ENCODE measurements at places on chromosomes 4 and X.

DNA sequence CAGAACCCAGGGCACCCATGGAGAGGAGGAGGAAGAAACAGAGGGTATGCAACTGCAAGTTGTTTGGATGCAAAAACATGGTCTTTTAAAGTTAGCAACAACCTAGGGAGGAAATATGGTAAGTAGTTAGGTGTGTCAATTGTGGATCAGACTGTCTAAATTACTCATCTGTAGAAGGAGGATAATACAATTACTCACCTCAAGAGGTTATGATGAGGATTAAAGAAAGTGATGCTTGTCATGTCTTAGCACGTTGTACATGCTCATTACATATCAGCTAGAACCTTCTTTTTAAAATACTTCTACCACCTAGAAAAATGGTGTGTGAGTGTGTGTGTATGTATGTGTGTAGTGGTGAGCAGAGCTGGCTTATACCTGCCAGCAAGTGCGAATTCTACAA is 2.3 kb upstream of the C1QTNF7 start:
- DNase-seq = no peak

- no peak for DNase-seq
Measured at GRCh38 chr4:54550395-54551171, 107.2 kb upstream of the KIT start.

DNA sequence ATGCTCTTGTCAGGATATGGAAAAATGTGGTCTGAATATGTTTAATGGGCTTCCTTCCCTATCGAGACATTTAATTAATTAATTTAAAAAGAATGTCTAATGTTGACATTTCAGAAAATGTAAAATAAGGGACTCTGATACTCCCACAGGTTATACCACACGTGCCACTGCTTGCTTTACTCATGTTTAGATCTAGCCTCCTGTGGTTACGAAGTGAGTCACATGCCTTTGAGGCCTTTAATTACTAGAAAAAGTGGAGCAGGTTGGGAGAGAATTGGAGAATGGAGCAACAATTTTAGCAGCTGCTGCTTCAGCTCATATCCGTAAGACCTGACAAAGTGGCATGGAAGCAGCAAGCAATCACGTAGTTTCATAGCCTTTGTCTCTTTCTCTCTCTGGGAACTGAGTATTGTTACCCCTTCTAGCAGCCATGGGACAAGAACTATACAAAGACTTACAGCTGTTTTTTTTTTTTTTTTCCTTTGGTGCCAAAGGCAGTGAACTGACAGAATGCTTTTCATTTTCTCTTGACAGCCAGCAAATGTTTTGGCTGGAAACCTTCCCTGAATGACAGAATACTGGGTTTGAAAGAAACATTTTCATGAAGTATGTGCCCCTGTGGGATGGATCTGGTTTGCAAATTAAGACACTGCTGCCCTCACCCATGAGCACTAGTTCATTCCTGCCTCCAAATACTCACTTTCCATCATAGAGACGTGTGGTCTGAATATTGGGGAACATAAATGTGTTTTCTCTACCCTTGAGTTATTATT is 355.1 kb upstream of the PABPC5 start:
- DNase-seq = no peak

DNA sequence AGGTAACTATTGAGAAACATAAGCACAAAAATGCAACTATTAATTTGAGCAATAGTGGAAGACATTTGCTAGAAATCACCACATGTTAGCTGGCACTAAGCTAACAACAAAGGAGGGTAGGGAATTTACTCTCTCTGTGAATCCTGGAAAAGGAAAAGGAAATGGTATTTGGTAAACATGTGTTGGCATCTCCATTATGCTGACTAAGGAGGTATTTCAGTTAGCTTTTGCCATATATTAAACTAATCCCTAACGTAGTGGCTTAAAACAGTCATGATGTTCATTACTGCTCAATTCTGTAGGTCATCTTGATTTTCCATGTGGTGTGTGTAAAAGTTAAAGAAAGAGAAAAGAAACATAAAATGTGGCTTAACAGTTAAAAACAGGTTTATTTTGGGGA is 1686.5 kb upstream of the PCDH7 start:
- DNase-seq = no peak

- DNase-seq = no peak
Measured at GRCh38 chr4:88177983-88178625, 19.7 kb upstream of the ABCG2 start.

DNA sequence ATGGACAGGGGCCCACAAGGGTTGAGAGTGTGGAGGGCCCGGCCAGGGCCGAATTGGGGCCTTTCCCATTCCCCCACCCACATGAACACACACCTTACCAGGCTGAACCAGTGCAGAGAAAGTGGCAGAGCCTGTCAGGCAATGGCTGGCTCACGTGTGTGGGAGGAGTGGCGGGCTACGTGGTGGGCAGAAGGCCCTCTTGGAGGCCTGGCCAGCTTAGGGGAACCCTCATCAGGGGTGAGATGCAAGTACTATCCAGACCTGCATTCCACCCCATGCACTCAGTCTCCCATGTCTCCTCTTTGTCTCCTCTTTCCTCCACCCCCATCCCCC is 965 bp downstream of the TCEAL4 start:
- DNase-seq = no peak

- no peak for DNase-seq
Measured at GRCh38 chrX:103941201-103941975, 21.0 kb upstream of the TMSB15B start.

- no peak for DNase-seq
Measured at GRCh38 chr4:138202686-138203085, 39.5 kb downstream of the SLC7A11 start.

DNA sequence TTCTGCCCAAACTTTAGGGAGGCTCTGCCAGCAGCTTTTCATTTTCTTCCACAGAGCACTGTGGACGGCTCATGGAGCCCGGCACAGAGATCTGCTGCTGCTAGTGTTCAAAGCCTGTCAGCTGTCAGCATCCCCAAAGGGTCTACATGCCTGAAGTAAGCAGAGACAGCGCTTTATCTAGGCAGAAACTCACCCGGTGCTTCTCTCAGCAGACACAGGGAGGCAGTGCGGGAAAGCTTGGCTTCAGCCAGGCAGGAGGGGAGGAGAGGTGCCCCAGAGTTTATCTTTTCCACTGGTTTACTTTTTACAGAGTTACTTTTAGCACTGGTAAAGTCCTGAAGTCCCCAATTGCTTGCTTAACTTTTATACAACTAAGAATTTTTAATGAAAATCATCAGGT is 339.3 kb downstream of the NKX6-1 start:
- peak; percentile 32 for DNase-seq

GRCh38 chrX:1144293-1144692 is 68.2 kb downstream of the CRLF2 start:
- DNase-seq = no peak

DNA sequence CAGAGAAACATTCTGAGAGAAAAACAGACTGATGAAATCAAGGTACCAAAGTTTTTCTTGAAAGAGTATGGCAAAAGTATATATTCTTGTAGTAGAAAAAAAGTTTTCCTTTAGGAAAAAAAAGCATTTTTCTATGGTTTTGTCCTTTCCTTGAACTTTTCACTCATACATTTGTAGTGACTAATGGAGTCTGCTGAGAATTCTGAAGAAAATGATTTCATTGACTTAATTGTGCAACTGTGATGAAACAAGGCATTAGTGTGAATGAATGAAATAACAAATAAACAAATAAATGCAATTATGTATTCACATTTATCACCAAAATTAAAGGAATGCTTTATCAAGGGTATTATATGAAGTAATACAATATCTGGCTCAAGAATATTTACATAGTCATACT is 5.7 kb downstream of the CSN1S1 start:
- DNase-seq = no peak

GRCh38 chr4:76754439-76754838 is 143.5 kb downstream of the SOWAHB start:
- DNase-seq = no peak

DNA sequence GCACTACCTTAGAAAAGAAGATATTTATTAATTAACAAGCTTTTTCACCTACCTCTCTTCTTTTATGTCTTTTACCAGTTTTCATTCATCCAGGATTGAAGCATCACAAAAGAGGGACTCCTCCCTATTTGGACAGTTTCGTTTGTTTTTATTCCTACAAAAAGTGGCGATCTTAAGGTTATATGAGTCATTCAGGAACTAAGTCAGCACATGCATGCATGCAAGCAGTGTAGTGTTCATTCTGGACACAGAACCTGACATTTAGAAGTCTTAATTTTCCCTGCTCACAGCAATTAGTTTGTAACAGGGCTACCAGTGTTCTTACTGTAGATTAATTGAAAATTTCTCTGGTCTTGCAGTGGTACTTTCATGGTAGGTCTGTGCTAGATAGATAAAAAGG is 47.9 kb upstream of the QRFPR start:
- no peak for DNase-seq

GRCh38 chr4:17336524-17336961 is 175.3 kb downstream of the QDPR start:
- DNase-seq = no peak

- no peak for DNase-seq
Measured at GRCh38 chr4:144709793-144710525, 64.0 kb downstream of the HHIP start.

DNA sequence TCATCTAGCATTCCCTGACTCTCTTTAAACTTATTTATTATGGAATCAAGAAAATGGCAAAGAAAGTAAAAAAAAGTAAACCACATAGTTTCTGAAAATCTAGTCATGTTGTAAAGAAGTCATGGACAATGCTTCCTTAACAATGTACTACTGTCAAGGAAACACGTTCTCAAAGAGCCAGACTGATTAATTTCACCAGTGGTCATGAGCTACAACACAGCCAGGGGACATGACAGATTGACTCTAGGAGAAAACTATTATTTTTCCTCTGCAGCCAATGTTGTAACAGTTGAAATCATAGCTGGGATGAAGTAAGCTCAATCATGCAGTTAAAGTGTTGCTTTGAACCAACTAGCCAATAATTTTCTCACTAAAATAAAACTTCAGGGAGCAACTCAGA is 109.2 kb downstream of the MAPK10 start:
- DNase-seq = no peak

- DNase-seq = no peak
Measured at GRCh38 chr4:1572964-1573720, 111.0 kb downstream of the FAM53A start.

- no peak for DNase-seq
Measured at GRCh38 chr4:122980860-122981259, 58.5 kb upstream of the NUDT6 start.

- no peak for DNase-seq
Measured at GRCh38 chr4:20127626-20128025, 124.1 kb upstream of the SLIT2 start.

DNA sequence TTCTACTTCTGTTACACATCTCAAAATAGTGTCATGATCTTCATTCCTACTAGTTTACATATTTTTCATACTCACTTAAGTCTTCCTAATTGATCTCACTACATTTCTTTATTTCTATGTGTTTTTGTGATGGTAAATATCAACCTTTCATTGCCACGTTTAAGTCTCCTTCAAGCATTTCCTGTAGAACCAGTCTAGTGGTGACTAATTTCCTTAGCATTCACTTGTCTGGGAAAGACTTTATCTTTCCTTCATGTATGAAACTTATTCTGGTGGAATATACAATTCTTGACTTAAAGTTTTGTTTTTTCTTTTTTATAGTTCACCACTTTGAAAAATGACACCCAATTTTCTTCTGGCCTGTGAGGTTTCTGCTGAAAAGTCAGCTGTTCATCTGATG is 181.4 kb upstream of the NEIL3 start:
- no peak for DNase-seq

- DNase-seq = no peak
Measured at GRCh38 chrX:101397779-101398178, 7.0 kb downstream of the RPL36A start.

GRCh38 chrX:97050392-97050791 is 166.7 kb downstream of the RPA4 start:
- no peak for DNase-seq

- DNase-seq = no peak
Measured at GRCh38 chr4:188232428-188232827, 93.2 kb downstream of the TRIML1 start.

GRCh38 chrX:95071621-95072020 is 1397.6 kb downstream of the FAM133A start:
- no peak for DNase-seq

GRCh38 chr4:38193236-38193863 is 233.2 kb downstream of the PTTG2 start:
- DNase-seq = no peak

GRCh38 chr4:95183656-95184408 is 364.9 kb downstream of the UNC5C start:
- DNase-seq = no peak

- no peak for DNase-seq
Measured at GRCh38 chr4:115293093-115293462, 179.7 kb upstream of the NDST4 start.

DNA sequence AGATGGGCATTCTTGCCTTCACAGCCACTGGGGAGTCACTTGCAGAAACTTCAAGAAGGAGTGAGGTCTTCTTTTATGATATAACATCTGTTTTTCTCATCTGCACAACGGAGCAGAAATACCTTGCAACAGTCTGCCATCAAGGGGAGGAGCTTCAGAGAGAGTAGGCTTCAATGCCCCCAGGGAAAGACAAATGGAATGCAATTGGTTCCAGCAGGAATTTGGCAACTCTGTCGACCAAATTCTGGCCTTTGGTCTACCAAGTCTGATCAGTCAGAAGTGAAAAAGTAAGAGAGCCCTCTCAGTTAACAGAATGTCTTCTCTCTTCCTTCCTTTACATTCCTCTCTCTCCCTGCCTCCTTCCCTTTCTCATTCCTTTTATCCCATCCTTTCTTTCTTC is 229.3 kb downstream of the IDS start:
- no peak for DNase-seq

GRCh38 chrX:49177873-49178480 is 6.3 kb downstream of the PLP2 start:
- no peak for DNase-seq

DNA sequence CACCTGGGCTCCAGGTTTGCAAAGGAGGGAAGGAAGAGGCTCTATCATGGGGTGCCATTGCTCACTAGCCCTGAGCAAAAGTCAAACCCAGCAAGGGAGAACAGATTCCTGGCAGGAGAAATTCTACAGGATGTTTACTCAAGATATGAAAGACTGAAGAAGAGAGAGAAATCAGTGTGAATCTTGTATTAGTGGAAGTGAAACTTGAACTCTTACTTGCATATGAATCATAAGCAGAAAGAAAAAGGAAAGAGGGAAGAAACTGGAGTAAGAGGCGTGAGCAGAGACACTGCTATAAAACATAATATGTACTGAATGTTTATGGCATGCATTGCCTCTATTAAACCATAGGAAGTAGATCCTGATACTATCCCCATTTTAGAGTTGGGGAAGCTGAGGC is 60.9 kb downstream of the C4orf46 start:
- DNase-seq = no peak

DNA sequence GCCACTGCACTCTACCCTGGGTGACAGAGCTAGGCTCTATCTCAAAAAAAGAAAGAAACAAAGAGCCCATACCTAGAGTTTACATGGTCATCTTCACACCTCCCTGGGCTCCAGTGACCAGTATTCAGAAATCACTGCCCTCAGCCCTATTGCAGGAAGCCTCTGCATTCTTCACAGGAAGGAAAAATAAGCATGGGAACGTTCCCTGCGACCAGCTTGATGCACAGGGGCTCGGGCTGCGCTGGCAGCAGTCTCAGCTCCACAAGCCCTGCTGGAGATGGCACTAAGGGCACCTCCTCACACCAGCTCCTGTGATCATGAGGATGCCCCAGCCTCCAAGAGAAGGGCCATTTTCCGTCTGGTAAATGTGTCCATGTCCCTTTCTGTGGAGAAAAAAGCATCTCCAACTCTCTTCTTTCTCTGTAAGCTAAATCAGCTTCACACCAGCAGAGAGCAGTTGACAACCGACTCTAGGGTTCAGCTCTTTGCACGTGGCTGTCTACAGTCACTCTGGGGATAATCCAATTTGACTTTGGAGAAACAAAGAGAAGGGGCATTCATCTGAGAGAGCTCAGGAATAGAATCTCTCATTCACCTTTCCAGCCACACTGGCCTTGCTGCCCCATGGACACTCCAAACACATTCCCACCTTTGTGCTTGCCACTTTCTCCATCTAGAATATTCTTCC is 33.1 kb downstream of the LDB2 start:
- DNase-seq = no peak
